ENCODE measurements at places on chromosomes 13 and 19.

DNA sequence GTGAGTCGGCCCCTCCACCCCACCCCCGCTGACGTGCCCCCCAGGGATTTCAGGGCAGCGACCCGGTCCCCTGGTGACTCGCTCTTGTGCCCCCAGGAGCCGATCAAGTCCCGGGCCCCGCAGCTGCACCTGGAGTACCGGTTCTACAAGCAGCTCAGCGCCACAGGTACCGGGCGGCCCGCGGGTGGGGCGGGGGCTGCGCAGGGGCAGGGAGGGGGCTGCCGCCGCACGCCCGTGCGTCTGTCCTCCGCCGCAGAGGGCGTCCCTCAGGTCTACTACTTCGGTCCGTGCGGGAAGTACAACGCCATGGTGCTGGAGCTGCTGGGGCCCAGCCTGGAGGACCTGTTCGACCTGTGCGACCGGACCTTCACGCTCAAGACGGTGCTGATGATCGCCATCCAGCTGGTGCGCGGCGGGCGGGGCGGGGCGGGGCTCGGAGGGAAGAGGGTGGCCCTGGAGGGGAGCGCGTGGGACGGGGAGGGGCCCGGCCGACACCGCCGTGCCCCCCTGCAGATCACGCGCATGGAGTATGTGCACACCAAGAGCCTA, 37.1 kb downstream of the BTBD2 start:
- no peak for DNase-seq

DNA sequence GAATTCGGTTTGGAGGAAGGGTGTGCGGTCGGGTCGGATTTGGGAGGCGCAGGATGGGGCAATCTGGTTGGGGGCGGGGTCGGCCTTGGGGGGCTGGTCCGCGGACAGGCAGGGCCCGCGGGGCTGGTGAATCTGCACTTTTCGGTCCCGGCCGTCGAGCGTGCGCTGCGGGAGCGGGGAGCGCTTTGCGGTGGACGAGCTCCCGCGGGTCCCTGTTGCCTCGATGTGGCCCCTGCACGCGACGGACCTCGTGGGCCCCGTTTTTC, 11.9 kb downstream of the PEAK3 start:
- DNase-seq = no peak

DNA sequence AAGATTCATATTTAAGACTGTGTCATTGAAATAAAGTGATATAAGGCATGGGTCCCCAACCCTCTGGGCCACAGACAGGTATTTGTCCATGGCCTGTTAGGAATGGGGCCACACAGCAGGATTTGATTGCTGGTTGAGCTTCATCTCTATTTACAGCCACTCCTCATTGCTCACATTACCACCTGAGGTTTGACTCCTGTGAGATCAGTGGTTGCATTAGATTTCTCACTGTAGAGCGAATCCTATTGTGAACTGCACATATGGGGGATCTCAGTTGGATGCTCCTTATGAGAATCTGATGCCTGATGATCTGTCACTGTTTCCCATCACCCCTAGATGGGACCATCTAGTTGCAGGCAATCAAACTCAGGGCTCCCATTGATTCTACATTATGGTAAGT, 132.1 kb downstream of the PCDH17 start:
- no peak for DNase-seq

GRCh38 chr19:17915940-17916593, 16.7 kb upstream of the CCDC124 start:
- DNase-seq = no peak

- DNase-seq = no peak
These were observed 49.3 kb downstream of the NDFIP2 start for GRCh38 chr13:79530270-79530669.

GRCh38 chr13:27587095-27587746, 33.1 kb downstream of the LNX2 start:
- no peak for DNase-seq

DNA sequence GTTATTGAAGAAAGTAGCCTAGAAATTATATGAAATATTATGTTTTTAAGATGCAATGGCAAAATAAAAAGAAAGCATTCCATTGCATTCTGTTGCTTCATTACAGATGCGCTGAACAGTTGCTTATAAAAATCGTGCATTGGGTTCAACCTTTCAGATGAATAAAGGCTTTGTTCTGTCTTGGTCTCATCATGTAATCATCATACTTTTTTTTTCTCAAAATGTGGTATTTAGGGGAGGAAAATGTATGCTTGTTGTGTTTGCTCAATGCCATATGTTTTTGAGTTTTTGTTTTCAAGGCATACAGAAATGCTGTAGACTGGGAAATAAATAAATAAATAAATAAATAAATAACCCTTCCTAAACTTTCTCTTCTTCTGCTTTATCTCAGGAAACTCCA, 1.1 kb upstream of the MBNL2 start:
- no peak for DNase-seq

DNA sequence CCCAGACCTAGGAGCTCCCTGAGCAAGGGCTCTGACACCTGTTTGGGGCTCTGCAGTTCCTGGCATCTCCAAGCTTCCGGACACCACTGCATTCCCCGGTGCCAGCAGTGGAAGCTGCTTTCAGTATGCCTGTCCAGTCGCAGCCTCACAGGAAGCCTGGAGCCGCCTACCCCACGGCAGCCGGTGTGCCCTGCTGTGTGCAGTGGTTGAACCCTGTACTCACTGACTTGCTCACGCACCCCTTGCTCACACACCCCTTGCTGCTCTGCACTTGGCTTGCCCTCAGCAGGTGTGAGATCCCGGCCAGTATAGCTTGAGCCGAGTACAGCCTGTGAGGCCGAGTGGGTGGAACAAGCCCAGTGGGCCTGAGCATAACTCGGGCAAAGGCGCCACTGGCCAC, 70.3 kb downstream of the PIBF1 start:
- no peak for DNase-seq

GRCh38 chr19:7925171-7925851, 624 bp downstream of the CTXN1 start:
- peak; percentile 90 for DNase-seq

DNA sequence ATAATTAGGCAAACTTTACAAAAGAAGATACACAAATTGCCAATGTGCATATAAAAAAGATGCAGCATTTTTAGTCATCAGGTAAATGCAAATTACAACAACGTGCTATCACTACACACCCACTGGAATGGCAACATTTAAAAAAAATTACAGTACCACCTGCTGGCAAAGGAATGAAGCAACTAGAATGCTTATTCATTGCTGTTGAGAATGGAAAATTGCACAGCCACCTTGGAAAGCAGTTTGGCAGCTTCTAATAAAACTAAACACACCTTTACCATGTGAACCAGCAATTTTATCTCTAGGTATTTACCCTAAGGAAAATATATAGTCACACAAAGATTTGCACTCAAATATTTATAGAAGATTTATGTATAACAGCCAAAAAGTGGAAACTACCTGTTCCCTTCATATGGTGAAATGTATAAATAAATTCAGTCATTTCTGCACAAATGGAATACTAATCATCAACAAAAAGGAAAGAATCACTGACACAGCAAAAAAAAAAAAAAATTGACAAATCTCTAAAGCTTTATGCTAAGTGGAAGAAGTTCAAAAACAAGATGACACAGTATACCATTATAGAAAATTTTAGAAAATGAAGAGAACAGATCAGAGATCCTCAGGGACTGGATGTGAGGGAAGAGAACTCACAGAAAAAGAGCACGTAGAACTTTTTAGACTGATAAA, 30.3 kb downstream of the OXGR1 start:
- DNase-seq = no peak

DNA sequence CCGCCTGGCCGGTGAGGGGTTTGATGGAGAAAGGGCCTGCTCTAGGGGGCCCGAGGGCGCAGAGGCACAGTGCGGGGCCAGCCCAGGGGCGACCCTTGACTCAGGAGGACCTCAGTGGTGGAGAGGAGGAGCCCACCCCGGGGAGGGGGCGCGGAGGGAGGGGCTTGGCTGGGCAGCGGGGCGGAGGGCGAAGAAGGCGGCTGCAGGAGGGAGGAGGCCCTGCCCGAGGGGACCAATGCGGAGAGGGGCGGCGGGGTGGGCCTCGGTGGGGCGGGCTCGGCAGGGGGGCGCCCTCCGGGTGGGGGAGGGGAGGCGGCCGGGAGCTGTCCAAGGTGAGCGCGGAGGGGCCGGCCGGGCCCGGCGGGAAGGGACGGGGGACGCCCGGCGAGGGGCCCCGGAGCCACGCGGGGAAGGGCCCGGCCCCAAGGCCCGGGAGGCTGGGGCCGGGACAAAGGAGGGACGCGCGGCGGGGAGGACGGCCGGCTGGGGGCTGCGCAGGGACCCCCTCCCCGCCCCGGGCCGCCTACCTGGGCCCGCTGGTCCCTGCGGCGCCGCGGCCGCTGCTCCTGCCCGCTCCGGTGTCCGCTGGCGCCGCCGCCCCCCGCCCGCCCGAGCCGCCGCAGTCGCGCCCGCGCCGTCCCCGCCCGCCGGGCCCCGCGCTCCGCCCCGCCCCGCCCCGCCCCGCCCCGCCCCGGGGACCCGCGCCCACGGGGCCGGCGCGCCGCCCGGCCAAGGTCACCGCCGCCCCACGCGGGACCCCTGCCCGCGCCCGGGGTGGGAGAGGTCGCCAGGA, at the start of gene DIRAS1:
TSS of gene DIRAS1 (minus strand) at position 596 of the 793 bp plus-strand sequence. CDS start 3,566 bp downstream, outside the sequence.
- DNase-seq = no peak

- no peak for DNase-seq
These were observed 506.7 kb downstream of the KCTD12 start for GRCh38 chr13:76379341-76380105.

GRCh38 chr13:30158774-30159445, 148.4 kb downstream of the KATNAL1 start:
- no peak for DNase-seq

DNA sequence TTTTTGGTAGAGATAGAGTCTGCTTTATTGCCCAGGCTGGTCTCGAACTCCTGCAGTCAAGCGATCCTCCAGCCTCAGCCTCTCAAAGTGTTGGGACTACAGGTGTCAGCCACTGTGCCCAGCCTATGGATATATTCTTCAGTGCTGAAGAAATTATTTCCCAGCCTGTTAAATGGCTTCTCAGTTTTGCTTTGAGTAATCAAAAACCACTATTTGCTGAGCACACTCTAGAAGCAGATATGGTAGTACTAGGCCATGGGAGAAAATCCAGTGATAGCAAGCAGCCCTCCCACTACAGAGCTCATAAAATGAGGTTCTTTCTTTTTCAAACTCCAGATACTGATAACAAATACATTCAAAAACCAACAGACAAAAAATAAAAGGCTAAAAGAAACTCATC, 80.6 kb upstream of the CLDN10 start:
- no peak for DNase-seq

DNA sequence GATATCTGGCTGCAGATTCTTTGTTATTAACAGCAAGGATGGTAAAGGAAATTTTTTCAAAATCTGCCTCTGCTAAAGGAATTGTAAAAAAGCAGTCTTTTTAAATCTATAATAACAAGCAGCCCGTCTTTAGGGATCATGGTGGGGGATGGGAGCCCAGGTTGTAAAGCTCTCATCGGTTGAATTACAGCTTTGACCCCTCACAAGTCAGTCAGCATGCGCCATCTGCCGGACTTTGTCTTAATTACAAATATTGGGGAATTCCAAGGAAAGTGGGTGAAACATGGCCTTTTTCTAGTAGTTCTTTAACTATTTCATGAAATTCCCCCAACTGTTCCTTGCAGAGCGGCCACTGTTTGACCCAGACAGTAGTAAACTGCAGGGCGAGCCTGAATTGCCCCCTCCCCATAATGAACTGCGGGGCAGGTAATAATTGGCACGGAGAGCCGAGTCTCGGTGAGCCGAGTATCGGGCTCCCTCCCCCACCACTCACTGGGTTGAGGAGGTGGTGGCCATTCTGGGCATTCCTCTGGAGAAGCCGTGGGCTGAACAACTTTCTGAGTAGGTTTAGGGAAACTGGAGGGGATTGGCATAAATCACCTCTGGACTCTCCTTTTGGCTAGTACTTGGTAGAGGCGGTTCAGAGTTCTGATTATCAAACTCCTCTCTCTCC, 11.6 kb downstream of the ZNF578 start:
- DNase-seq = no peak

- DNase-seq = no peak
These were observed 53.2 kb upstream of the ZNF536 start for GRCh38 chr19:30318936-30319335.

DNA sequence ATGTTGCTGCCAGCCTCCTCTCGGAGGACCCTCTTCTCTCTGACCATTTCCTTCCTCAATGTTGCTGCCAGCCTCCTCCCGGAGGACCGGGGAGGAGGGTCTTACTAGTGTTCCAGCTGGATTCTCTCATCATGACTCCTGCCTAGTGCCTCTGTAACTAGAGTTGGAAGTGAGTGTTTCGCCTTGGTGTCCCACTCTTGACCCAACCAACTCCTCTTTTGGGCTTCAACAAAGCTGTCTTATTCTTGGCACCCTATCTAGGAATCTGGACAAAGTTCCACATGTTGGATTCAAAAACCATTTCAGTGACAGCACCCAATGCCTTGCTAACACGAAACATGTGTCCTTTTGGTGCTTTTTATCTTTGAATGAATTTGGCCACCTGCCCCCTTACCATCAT, 165.4 kb downstream of the GPC5 start:
- no peak for DNase-seq

- no peak for DNase-seq
These were observed 138.1 kb upstream of the KL start for GRCh38 chr13:32878163-32878562.

DNA sequence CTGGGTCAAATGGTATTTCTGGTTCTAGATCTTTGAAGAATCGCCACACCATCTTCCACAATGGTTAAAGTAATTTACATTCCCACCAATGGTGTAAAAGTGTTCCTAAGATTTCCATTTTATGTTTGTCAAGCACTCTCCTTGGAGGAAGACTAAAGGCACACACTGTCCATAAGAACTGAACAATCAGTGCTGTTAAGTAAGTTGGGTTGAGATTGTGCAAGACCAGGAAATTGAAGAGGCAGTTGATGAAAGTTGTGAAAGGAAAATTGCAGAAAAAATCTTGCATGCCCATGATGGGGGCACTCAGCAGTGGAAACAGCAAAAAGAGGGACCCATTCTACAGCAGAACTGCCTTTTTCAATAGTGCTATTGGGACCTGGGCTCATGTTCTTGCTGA, 323.6 kb downstream of the DLEU7 start:
- no peak for DNase-seq

All from activated CD8-positive, alpha-beta memory T cell treated with anti-CD3 and anti-CD28 coated beads for 24 hours (primary cell).